ENCODE measurements at places on chromosomes 11 and 22.
A peak's percentile ranks its signal among the peaks of the same experiment; 100 is the strongest.

- peak; percentile 72 for DNase-seq
Observed at GRCh38 chr22:29951791-29952413, 68.9 kb downstream of the MTMR3 start.

- DNase-seq = no peak
Observed at GRCh38 chr11:31655483-31655882, 145.9 kb downstream of the ELP4 start.

- no peak for DNase-seq
Observed at GRCh38 chr22:26025626-26026025, 143.6 kb upstream of the SEZ6L start.

GRCh38 chr22:38176170-38176741, 5.4 kb downstream of the PLA2G6 start:
- peak; percentile 83 for DNase-seq

DNA sequence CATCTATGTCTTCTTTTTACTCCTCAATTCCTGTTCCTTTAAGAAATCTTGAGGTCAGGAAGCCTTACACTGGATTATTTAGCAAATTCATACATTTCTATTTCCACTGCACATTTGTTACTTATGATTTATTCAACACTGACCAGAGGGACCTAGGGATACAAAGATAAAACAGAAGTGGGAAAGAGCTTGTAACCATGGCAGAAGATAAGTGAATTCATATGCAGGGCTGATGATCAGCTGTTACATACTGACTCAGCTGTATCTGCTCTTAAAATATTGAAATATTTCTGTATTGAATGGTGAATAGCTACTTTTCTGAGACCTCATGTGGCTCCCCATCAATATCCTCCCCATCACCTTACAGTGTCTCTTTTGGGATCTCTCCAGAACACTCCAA, 25.2 kb downstream of the HORMAD2 start:
- no peak for DNase-seq

GRCh38 chr11:111697933-111698371, 68.2 kb downstream of the PPP2R1B start:
- no peak for DNase-seq

GRCh38 chr11:130086669-130087068, 17.0 kb downstream of the APLP2 start:
- no peak for DNase-seq

DNA sequence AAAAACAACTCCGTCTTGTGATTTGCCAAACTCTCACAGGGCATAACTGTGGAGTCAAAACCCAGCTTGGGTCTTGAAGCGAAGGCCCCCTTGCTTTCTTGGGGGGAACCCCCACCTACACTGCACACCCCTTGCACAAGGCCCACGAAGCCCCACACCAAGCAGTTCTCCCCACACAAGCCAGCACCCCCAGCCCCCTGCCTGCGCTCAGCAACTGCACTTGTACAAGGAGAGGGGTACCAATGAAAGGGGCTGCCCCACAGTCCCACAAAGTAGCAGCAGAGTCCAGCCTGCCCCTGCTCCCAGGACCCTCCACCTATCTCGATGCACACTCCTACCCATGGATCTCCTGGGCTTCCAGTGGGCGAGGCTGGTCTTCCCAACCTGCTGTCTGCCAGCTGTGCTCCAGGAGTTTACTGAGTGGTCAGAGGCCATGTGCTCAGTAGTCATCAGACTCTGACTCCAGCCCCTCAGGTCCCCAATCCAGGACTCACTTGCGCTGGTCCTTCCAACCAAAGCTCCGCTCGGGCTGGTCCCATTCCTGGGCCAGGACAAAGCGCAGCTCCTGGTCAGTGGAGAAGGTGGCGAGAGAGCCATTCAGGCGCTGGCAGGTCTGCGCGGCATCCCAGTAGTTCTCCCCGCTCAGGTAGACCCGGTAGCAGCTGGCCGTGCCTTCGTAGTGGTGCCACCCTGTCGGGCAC, 57.7 kb downstream of the DGCR2 start:
- DNase-seq = no peak

- DNase-seq = no peak
Observed at GRCh38 chr22:38083931-38084631, at the start of gene SLC16A8. Gene SLC16A8 (minus strand): TSS chr22:38084184. CDS start chr22:38082873, 1,311 bp downstream.

GRCh38 chr11:73399159-73399590, 23.0 kb downstream of the RELT start:
- DNase-seq = no peak

GRCh38 chr11:30984827-30985226, 384.7 kb downstream of the DCDC1 start:
- DNase-seq = no peak

All from common myeloid progenitor, CD34-positive (primary cell).